ENCODE measurements at places on chromosomes 2 and 18. TPM values are rescaled to one million over a fixed set of nuclear protein-coding genes. Genes with fewer than 3 reads are reported as not detected.

NEB gene
- total RNA-seq: 0.34 TPM

RAB6C gene
- not detected for total RNA-seq

OXER1 gene
- not detected for total RNA-seq

BCS1L gene
- total RNA-seq: 45.6 TPM

ACVR1 gene
- total RNA-seq: 30.3 TPM

ABI2 gene
- 66.2 TPM for total RNA-seq

ZSWIM2 gene
- not detected for total RNA-seq

DNER gene
- 8.5 TPM for total RNA-seq

HTR2B gene
- 0.09 TPM for total RNA-seq

RTP5 gene
- not detected for total RNA-seq

ARHGAP28 gene
- total RNA-seq: not detected

ATP8B1 gene
- 9.0 TPM for total RNA-seq

DHRS9 gene
- 3.2 TPM for total RNA-seq

CYP27C1 gene
- total RNA-seq: 3.3 TPM

UCN gene
- 2.3 TPM for total RNA-seq

SH2D6 gene
- total RNA-seq: 0.43 TPM

SLC9A2 gene
- 3.2 TPM for total RNA-seq

SLC4A3 gene
- 2.4 TPM for total RNA-seq

LCT gene
- 0.05 TPM for total RNA-seq

C2orf92 gene
- total RNA-seq: 0.35 TPM

L3MBTL4 gene
- total RNA-seq: not detected

AQP12B gene
- not detected for total RNA-seq

NCKAP1 gene
- total RNA-seq: 110 TPM

CPLX4 gene
- not detected for total RNA-seq

COL5A2 gene
- 87.6 TPM for total RNA-seq

BCL11A gene
- 0.06 TPM for total RNA-seq

SLC23A3 gene
- total RNA-seq: 0.58 TPM

C2orf72 gene
- total RNA-seq: 4.5 TPM

LYG1 gene
- total RNA-seq: 2.0 TPM

TGFA gene
- total RNA-seq: 7.0 TPM

FAM117B gene
- total RNA-seq: 2.3 TPM

PGAP1 gene
- total RNA-seq: 2.3 TPM

ACTG2 gene
- 0.16 TPM for total RNA-seq

PLA2R1 gene
- 2.6 TPM for total RNA-seq
